ENCODE measurements at places on chromosomes 2 and 18. TPM values are rescaled to one million over a fixed set of nuclear protein-coding genes. Genes with fewer than 3 reads are reported as not detected.

LYG2 gene
- total RNA-seq, result not detected

TDRD15 gene
- not detected for total RNA-seq

NOSTRIN gene
- total RNA-seq, result 0.33 TPM

POTEE gene
- total RNA-seq, result 0.17 TPM

SCYGR4 gene
- total RNA-seq, result not detected

DNA sequence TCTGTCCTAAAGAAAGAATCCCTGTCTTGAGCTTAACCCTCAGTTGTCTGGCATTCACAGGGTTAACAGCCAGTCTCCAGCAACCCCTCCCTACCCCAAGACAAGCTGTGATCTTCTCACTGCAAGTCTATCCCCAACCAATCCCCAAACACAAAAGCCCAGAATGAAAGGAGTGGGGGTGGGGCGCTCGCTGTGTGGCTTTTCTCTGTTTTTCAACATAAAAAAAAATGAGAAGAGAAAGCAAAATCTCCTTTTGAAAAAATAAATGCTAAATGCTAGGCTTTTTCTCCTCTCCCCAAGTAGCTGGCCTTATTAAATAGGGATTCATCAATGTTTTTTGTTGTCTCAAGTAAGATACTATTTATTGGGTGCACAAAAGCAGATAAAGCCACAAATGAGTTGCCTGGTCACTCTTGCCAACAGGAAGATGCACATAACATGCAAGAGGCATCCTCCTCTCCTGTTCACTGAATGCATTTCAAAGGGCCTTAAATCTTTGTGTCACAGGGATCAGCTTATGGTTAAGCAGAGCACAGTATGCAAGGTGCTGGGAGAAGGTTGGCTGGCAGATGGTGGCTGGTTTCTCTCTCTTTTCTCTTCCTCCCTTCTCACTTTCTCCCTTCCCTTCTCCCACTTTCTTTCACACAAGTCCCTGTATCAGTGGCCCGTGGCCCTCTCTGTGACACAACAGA lies 225.6 kb downstream of the CMPK2 start:
- DNase-seq, result no peak

DNA sequence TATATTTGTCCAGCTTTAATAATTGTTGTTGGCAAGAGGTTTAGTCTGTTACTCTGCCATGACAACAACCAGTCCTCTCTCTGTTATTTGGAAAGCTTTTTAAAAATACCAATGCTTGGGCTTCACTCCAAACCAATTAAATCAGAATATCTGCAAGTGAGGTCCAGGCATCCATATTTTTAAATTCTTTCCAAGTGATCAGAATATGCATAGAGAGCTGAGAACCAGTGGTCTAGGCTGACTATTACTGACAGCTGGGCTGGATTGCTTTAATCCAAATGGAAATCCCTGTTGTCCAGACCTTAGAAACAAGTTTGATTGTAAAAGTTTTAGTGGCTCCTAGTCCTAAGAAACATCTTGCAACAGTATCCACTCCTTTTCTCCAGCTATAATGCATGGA lies 1059.7 kb upstream of the ACVR2A start:
- DNase-seq, result no peak

DNA sequence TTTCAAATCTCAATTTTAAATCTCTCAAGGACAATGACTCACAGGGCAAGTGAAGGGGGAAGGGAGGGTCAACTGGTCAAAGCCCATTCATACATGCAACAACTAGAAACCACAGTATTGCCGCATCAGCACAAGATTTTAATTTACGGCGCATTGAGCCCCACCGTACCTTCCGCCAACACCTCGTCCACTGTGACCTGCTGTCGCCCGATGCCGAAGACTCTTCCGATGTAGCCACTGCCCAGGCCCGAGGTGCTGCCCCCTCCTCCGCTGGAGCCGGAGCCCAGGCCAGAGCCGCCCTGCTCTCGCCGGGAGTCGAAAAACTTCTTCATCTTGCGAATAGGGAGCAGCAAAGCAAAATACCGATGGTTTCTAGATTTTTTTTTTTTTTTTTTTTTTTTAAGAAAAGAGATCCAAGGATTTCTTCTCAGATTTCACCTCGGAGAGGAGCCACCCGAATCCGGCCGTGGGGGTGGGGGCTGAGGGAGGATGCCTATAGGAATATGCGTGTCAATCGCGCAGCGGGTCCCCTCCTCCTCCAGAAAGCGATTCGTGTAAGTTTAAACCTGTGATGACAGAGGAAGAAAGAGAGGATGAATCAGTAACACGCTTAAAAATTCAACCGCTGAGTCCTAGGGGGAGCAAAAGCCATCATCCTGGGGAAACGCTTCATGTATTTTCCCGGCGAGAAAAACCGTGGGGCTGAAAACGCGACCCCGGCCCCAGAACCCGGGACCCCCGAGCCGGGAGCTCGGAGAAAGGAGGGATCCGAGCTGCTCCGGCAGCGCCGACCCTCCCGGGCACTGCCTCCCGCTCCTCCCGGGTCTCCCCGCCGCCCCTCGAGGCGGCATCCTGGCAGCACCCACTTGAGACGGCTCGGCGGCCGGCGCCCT lies 584 bp downstream of the AAK1 start:
- peak; percentile 62 for DNase-seq

- DNase-seq, result no peak
Measured at GRCh38 chr2:158969715-158970240, 1.3 kb downstream of the TANC1 start.

DNA sequence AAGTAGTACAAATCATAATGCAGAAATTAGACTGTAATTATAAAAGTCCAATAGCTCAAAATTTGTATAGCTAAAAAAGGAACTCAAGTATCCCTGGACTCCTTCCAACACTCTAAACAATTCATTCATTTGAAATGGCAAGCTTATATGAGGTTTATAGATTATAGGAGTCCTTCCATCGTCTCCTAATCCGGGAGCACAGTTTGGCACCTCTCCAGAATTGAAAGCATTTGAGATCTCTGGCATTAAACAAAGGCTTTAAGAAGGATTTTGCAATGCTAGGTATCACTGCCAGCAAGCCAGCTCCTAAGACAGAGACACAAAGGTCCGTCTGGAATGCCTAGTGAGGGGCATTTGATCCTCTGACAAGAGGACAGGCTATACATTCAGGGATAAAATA lies 90.9 kb downstream of the ACVR1 start:
- DNase-seq, result no peak

DNA sequence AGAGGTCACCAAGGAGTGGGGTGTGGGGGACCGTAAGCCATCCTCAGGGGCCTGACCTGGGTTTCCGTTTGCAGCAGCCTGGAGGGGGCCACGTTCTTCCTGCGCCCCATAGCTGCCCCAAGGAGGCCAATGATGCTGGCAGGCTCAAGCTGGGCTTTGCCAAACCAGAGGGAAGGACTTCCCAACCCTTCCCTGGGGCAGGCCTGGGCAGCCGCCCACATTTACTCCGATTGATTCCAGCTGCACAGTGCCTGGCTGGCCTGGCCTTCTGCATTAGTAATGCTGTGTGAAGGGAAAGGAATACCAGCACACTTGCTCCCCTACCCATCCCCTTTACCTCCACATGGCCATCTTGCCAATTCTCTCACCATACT lies 360.6 kb upstream of the SLC14A2 start:
- DNase-seq, result no peak

GRCh38 chr2:21331625-21332370 lies 208.0 kb downstream of the TDRD15 start:
- DNase-seq, result no peak

DNA sequence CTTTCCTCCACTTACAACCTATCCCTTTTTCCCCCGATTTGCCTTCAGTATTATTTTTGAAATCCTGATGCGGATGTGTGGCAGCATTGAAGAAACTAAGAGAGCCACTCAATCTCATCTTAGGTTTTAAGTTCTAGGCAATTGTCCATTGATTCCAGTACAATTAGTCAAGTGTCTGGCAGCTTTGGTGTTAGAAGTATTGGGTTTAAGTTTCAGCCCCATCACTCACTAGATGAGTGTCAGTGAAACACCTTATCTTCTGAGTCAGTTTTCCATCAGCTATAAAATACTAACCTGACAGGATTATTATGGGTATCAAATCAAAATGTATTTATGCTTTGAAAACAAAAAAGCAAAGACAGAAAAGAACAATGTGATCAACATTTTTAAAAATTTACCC lies 16.8 kb upstream of the CUL3 start:
- no peak for DNase-seq

- DNase-seq, result no peak
Measured at GRCh38 chr2:10360850-10361588, 58.3 kb downstream of the HPCAL1 start.

DNA sequence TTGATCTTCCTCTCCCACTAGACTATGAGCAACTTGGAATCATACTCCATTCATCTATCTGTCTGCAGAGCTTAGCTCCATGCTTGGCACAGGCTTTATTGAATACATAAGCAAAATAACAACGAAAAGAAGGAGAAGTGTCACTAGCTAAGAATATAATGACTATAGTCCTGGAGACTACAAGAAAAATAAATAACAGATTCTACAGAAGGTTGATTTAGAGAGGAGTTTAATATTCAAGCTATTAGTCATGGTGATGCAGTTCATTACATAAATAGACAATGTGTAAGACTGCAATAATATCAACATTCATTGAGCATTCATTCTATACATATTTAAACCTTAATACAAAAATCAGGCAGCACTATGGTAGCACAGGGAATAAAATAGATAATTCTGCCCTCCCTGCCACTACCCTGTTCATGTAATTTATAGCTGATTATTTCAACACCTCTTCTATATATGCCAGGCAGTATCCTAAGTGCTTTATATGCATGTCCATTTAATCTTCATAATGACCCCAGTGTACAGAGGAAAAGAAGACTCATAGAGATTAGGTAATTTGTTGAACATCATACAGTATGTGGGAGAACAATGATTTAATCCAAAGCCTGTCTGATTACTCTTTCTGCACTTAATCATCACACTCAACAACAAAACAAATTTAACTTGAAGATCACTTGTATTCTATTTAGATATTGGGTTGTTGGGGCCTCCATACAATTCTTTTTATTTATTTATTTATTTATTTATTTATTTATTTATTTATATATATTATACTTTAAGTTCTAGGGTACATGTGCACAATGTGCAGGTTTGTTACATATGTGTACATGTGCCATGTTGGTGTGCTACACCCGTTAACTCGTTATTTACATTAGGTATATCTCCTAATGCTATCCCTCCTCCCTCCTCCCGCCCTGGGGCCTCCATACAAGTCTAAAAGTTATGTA lies 165.3 kb downstream of the RNF152 start:
- DNase-seq, result no peak

DNA sequence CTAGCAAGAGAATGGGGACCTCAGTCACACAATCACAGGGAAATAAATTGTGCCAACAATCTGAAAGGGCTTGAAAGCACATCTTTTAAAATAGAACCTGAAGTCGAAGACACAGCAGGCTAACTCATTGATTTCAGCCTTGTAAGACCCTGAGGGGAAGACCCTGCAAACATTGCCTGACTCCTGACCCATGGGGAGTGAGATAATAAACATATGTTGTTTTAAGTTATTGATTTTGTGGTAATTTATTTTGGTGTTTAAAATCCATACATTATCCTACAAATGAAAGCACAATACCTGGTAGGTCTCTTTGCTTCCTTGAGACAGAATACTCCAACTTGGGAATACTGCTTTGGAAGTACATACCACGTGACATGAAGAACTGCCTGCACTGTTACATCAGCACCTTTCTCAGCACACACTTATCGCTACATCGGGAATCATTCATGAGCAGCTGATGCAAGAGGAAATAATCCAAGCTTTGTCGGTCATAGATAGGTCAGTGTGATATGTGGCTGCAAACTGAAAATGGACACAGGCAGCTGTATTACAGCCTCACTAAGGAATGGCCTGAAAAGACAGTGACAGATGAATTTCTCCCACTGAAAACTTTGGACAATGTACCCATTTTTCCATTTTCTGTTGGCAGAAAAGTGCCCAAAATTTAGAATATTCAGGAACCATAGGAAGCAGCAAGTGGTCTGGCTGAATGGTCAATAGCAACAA lies 494.5 kb upstream of the MAP2 start:
- no peak for DNase-seq

DNA sequence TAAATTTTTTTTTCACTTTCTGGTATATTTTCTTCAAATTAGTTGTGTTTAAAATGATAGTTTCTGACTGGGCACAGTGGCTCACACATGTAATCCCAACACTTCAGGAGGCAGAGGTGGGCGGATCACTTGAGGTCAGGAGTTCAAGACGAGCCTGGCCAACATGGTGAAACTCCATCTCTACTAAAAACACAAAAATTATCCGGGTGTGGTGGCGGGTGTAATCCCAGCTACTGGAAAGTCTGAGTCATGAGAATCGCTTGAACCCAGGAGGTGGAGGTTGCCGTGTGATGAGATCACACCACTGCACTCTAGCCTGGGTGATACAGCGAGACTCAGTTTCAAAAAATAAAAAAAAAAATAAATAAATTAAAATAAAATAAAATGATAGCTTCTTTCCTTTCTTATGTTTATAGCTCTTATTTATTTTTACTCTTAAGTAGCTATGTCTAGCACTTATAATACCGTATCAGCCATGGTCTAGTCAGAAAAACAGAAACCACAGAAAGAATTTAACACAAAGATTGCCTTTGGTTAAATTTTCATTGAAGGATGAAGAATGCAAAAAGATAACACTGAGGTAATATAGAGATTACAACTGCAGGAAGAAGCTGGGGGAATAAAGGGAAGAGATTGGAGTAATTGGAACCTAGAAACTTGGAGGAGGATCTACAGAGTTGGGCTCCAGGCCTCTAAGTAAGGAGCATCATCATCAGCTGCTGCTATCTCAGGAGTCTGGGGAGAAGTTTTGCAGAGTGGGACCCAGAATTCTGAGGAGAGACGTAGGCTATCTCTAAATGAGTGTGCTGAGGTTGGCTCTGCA lies 54.7 kb upstream of the MBOAT2 start:
- DNase-seq, result no peak

GRCh38 chr2:193331676-193332075 lies 1136.9 kb upstream of the TMEFF2 start:
- no peak for DNase-seq

DNA sequence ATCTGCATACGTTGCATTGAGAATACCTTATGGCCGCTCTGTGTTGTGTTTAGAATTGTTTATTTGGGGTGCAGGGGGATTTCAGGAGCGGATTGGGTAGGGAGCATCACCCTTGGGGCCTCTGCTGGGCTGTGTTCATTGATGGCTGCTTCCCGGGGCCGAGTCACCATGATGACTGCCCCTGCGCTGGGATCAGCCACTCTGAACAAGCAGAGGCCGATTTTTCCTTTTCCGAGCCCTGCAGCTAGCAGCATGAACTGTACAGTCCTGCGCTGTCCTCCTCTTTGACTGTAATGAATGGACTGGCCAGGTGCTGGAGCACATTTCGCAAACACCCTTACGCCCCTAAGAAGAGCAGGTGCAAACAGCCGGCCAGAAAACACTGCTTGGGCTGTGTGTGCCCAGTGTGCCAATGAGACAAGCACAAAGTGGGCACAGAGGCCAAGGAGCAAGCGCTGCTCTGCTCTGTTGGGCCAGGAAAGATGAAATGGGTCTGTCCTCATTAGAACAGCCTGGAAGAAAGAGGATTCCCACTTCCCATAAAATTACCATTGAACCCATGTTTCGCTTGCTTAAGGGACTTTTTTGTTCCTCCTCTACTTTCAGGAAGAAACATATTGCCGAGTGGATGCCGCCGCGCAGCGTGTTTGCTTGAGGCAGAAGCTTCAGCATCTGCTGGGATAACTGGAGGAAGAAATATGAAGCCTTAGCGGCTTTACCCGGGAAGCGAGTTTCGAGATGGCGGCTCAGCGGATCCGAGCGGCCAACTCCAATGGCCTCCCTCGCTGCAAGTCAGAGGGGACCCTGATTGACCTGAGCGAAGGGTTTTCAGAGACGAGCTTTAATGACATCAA lies 82.7 kb downstream of the SH3BP4 start:
- DNase-seq, result no peak
